ENCODE measurements at places on chromosomes 5 and 9.

DNA sequence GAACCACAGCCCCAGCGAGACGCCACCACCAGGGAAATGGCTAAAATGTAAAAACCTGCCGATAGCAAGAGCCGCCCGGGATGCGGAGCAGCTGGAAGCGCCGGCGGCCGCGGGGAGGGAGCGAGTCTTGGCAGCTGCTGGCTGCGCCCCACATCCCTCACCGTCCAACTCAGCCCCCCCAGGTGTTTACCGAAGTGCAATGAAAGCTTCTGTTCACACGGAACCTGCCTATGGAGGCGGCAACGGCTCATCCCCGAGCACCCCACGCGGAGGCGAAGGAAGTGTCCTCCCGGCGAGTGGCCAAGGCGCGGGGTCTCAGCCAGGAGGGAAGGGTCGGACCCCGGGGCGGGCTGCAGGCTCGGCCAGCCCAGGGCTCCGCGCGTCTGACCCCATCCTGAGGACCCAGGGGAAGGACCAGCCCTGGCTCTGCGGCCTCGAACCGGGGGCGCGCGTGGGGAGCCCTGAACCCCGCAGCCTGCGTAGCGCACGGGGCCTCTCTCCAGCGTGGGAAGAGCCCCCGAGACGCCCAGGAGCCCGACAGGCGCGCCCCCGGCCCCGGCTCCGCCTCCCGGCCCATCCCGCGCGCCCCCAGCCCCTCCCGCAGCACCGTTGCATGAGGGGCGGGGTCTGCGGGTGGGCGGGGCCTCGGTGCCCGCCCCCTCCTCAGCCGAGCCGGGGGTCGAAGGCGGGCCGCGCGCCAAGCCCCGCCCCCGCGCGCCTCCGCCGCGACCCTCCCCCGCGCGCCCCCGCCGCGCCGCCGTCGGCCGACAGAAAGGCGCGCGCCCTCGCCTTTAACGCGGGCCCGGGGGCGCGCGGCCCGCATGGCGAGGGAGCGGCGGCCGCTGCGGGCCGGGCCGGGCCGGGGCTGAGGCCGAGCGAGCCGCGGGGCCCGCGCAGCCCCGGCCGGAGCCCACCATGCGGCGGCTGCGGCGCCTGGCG, at the start of gene DIPK1B:
DIPK1B (plus strand) TSS at position 822 of the 939 bp plus-strand sequence; CDS start at position 916, 94 bp downstream.
- no peak for DNase-seq

DNA sequence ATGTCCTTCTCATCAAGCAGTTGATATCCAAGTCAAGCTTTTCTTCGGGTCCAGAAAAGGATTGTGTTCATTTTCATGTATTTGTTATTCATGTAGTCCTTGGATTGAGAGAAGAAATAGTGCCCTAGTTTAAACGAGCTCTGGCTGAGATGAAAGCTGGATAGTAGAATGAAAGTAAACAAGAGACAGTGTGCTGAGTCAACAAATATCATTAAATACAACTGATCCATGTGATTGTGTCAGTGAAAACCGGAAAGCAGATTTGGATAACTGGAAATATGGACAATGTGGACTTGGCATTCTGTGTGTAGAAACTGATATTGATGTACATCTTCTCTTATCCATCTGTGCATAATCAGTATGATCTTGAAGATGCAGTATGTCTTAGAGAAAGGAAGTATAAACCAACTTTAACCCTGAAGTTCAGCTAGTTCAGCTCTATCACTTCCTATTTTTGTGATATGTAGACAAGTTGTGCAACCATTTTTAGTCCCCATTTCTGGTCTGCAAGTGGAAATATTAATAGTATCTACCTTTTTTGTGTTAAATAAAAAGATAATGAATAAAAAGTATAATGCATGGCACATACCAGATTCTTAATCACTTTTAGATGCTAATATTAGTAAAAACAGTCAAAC, 4.4 kb downstream of the MUSK start:
- no peak for DNase-seq

DNA sequence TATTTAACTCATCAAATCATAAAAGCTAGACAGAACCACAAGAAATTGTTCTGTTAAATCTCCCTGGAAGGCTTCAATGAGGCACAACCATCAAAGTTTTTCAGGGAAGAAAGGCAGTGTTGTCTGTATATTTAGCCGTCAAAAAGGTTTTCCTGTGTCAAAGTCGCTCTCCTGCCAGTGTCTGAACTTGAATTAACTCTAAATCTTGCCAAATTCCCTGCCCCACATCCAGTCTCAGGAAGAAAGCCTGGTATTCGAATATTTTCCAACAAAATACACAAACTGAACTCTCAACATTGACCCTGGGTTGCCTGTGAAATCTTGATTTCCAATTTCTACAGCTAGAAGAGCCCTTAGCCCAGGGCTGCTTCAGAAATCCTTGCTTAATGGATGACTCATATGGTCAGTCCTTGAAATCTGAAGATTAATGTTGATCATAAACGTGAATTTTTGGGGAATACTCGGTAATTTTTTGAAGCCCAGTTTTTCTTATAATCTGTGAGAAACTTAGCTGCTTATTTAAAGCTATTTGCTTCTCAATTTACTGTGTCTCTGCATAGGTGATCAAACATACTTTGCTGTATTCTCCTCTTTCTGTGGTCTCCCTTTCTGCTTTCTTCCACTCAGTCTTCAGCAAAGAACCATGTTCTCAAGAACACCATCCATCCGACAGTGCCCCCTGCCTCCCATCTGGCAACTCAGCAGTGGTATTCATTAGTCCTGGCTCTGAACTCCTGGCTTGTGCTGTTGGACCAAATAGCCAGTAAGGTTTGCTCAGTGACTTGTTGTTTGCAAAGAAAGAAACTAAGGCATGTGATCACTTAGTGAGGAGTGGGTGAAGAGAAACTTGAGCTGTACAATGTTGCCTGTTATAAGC, 58.9 kb downstream of the NREP start:
- DNase-seq: no peak

- no peak for DNase-seq
Observed at GRCh38 chr5:114903767-114904166, 265.9 kb downstream of the TRIM36 start.

DNA sequence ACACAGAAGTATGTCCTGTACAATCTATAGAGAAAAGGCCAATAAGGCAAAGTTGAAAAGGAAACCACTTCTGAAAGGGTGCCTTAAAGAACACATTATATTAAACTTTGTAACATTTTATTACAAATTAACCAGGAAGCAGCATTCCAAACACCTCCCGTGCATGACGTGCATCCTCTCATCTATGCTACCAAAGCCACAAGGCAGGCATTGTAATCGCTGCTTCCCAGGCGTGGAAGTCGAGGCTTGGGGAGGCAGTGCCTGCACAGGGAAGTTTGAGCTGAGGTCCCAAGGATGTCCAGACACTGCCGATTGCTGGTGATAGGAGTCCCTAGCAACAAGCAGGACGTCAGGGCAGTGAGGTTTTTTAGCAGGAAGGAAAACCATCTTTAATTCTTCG, 44.3 kb upstream of the BARHL1 start:
- DNase-seq: peak; percentile 49

GRCh38 chr9:90251316-90251715, 391.3 kb downstream of the DIRAS2 start:
- peak; percentile 23 for DNase-seq

DNA sequence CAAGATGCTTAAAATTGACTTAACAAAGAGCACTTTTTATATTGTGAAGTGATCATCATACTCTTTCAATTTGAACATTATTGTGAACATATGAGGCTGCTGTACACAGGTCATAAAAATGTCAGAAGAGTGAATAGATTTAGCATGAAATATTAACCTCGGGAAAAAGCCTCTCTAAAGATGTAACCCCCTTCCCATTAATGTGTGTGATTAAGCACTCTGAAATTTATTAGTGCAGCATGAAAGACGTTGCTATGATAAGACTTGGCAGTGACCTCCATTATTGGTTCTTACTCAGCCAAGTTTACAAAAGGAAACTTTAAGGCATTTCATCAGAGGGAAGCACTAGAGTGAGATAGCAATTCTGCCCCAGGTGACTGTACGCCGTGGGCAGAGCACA, 326.5 kb downstream of the NTRK2 start:
- peak; percentile 35 for DNase-seq

- DNase-seq: no peak
Observed at GRCh38 chr9:7443541-7443940, 356.0 kb downstream of the DMAC1 start.

DNA sequence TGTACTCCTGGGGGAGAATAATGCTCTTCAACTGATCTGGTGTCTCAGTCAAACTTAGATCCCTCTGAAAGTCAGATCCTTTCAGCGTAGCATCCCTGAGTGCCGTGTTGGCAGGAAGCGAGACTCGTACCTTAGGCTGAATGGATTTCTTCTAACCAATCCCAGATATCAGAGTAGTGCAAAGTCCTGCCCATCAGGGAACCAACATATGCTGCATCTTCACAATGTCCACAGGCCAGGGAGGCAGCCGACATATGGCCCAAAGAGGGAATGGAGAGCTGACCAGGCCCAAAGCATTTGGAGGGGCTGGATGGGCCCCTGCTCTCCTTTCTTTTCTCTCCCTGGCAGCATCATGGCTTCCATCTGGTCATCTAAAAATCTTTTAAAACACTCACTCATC, 497.0 kb upstream of the DAP start:
- DNase-seq: no peak

DNA sequence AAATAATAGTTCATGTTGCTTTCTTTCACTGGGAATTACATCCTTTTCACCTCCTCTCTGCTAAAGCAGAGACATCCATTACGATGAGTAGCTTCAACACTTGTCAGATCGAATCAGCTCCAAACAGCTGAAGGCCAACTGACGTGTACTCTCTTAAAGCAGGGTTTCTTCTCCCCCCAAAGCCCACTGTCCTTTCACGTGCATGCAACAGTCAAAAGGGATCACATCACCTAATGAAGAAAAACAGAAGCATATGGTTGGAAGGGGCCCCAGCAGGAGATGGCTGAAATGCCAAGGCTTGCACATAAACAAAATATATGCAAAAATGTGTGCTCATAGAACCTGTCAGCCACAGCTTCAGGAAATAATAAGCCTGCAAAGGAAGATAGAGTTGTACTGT, 421.6 kb downstream of the ANXA1 start:
- no peak for DNase-seq

- DNase-seq: no peak
Observed at GRCh38 chr9:126413391-126414068, 86.9 kb downstream of the MVB12B start.

GRCh38 chr5:141771031-141771430, 89.0 kb upstream of the ARAP3 start:
- no peak for DNase-seq

DNA sequence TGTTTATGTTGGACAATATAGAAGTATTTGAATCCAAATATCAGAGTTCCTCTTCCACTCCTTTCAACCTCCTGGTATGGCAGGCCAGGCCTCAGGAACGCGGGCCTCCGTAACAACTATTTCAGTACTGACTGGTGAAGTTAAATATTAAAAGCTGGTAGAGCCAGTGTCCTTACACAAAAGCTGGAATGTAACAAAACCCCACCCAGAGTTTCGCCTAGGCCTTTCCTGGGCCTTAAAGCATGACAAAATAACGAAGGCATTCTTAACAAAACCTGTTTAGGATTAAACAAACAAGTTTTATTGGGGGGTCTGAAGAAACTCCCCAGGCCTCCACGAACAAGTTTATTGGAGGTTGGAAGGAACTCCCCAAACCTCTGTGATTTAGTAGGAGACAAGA, 61.6 kb upstream of the GNE start:
- peak; percentile 88 for DNase-seq

DNA sequence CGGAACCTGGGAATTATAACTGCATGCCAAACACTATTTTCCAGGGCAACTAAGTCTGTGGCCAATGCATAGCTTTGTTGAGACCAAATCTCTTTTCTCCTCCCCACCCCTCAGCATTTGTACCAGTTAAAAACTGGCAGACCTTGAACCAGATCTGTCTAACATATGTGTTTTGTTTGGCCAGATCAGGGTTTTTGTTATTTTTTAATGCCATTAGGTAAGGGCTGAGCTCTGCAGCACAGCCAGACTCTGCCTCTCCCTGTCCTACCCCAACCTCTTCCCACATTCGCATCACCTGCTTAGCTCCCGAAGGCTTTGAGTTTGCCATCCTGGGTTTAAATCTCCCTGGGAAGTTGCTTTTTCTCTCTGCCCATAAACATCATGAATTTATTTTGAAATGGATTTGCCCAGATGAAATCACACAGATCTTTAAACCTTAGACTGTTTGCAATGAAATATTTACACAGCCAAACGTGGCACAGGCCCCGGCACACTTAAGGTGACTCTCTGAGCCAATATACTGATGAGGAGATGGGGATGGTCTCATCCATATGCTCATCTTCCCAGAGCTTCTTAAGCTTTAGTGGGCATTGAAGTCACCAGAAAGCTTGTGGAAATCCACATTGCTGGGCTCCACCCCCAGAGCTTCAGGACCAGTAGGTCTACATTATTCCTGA, 54.0 kb upstream of the ALDH1B1 start:
- no peak for DNase-seq

GRCh38 chr5:78294248-78295034, at the start of gene AP3B1:
Gene AP3B1 (minus strand): TSS chr5:78294698. CDS start chr5:78294579, 119 bp downstream.
- DNase-seq: peak; percentile 97

GRCh38 chr9:61674465-61674864, 484.6 kb downstream of the SPATA31A7 start:
- DNase-seq: no peak

- DNase-seq: no peak
Observed at GRCh38 chr9:38284588-38285051, 107.9 kb upstream of the ALDH1B1 start.

- peak; percentile 46 for DNase-seq
Observed at GRCh38 chr5:180817893-180818674, 15.5 kb upstream of the MGAT1 start.

- no peak for DNase-seq
Observed at GRCh38 chr5:120452471-120452870, 11.6 kb upstream of the PRR16 start.

DNA sequence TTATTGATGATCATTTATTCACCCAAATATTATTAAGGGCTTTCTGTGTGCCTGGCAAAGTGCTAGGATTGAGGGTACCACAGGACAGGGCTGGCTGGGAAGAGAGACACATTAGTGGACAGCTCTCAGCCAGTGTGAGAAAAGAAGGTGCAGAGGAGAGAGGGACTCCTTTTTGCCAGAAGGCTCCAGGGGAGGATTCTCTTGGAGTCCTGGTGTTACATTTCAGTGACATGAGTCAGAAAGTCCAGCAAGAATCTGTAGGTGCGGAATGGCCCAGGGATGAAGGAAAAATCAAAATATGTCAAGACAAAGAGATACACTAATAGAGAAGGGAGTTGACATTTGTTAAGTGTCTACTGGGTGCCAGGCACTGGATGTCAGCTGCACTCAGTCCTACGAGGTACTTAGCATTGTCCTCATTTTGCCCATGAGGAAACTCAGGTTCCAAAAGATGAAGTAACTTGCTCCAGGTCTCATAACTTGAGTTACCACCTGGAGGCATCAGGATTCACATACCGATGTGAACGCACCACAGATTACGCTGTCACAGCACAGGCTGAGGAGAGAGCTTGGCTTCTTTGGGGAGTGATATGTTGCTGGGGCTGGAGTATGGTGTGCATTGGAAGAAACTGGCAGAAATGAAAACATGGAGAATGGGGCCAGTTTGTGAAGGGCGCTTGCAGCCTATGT, 60.5 kb downstream of the RASGRF2 start:
- DNase-seq: peak; percentile 40

- no peak for DNase-seq
Observed at GRCh38 chr5:31476738-31477141, 55.2 kb downstream of the DROSHA start.
